Endothelial cell of umbilical vein (primary cell): ENCODE measurements at places on chromosomes 12 and 14.
A peak's percentile ranks its signal among the peaks of the same experiment; 100 is the strongest.

DNA sequence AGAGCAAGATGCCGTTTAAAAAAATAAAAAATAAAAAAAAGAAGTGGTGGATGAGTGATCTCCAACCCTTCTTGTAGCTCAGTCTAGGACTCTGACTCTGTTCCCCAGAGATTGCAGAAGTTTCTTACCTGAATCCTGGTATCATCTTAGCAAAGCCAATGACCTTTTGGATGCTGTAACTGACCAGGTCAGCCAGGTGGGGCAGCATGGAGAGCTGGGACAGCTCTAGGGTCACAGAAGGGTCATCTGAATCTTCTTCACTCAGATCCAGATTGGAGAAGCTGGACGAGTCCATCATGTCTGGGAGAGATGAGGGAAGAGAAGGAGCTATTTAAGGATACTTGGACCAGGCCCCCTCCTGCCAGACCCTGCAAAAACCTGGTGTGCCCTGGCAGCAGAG is 35.8 kb upstream of the HDAC7 start:
- DNase-seq = no peak

GRCh38 chr12:106130474-106131113 is 8.2 kb downstream of the NUAK1 start:
- DNase-seq = no peak

DNA sequence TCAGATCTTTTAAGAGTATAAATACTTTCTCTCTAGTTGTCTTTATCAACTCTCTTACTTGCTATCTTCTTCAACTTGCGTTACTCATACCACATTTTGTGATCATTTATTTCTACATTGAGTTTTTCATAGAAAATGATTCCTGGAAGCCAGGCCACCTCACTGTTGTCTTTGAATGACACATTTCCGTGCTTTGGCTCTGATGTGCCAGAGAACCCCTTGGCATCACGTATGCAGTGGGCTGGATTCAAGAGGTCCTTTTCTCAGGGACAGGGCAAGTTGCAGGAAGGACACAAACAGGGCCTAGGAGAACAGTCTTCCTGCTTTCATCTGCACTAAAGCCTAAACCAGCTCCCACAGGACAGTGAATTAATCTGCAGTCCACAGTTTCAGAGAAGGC is 70.3 kb upstream of the PYGL start:
- peak; percentile 18 for DNase-seq

DNA sequence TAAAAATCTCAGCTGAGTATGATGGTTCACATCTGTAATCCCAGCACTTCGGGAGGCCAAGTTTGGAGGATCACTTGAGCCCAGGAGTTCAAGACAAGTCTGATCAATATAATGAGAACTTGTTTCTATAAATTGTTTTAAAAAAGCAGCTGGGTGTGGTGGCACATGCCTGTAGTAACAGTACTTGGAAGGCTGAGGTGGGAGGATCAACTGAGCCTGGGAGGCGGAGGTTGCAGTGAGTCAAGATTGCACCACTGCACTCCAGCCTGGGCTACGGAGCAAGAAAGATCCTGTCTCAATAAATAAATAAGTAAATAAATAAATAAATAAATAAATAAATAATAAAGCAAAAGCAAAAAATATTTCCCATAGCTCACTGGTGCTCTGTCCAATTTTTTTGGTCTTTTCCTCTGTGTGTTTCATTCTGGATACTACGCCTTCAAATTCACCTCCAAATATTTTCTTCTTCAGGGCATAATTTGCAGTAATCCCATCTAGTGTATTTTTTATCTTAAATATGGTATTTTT is 32.7 kb upstream of the SNX6 start:
- DNase-seq = no peak

GRCh38 chr14:89493877-89494634 is 77.0 kb upstream of the FOXN3 start:
- no peak for DNase-seq
